ENCODE measurements at places on chromosomes 13 and 19.

DNA sequence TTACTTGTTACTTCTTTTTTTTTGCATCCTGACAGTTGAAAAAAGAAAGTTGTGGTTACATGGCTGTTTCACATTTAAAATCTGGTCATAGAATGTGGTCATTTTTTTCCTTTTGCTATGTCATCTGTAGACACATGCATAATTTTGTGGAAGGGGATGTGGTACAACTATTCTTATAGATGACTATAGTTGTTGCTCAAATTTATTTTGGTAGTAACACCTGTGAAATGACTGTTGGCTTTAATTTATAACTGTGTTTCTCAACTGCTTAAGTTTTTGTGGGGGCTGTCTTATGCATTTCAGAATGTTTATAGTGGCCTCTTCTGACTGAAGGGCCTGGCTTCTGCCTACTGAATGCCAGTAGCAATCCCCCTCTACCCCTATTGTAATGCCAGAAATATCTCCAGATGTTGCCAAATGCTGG, 130.5 kb downstream of the PAN3 start:
- no peak for DNase-seq

DNA sequence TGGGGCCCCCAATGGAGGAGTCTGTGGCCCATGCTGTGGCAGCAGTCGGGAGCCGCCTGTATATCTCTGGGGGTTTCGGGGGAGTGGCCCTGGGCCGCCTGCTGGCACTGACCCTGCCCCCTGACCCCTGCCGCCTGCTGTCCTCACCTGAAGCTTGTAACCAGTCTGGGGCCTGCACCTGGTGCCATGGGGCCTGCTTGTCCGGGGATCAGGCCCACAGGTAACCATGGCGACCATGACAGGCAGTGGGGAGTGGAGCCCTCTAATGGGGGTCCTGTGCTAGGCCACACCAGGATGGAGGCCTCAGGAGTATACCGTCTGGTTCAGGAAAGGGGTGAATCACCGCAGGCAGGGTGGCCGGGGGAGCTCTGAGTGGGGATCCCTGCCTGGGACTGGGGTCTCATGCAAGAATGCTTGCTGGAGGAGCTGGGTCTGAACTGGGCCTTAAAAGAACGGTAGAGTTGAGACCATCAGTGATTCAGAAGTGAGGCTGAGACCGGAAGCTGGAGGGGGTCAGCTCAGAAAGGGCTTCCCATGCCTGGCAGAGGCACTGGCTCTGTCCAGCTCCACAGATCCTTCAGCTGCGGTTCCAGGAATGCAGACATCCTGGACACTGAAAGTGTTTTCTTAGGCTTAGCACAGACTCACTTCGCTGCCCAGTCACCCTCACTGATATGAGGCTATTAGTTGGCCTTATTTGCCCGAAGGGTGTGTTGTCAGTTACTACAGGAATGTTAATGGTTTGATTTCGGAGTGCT, 29.1 kb downstream of the CNFN start:
- DNase-seq = no peak

- DNase-seq = no peak
Observed at GRCh38 chr19:41796901-41797300, 514 bp downstream of the CEACAM3 start.

- DNase-seq = no peak
Observed at GRCh38 chr19:33024398-33024797, 40.3 kb downstream of the RHPN2 start.

DNA sequence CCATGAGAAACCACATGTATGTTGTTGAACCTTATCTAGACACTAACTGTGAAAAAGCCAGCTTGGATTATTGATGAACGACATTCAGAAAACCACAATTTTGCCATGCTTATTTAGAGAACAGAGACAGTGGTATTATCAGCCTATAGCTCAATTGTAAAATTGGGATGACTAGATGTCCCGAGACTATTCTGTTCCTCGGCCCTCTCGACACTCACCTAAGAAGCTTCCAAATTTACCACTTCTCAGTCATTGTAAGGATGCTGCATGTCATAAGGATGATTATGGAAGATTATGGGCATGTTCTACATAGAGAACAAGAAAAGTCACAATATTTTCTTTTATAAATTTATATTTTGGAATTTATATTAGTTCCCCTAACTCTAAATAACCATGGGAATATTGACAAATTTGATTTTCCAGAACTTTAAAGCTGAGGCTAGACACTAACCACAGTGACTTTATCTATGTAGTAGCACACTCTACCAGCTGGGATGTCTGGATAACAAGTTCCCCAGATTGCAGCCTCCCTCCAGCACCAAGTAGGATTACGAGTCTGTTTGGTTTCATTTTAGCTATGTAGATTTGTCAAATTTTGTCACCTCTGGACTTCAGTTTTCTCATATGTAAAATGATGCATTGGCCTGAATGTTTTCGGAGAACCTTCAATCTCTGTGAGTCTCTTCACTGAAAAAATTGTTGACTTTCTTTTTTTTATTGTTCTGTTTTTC, 513.6 kb downstream of the IRS2 start:
- DNase-seq = no peak

GRCh38 chr19:52398081-52398441, 412 bp downstream of the ZNF528 start:
- no peak for DNase-seq

DNA sequence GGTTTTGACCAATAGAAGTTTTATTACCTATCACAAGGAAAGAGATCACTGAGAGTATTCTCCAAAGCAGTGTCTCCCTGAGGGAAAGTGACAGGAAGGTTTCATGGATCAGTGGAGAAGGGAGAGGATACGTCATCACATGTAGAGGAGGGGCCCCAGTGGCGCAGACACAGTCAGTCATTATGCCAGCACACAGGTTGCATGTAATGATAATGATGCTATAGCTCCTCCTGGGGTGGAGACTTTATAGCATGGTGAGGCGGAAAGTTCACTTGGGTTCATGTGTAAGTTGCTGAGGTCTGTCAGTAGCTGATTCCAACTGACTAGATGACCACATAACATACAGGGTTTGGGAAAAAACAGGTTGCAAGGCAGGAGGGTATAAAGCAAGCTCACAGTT, 88.8 kb downstream of the FNDC3A start:
- no peak for DNase-seq

GRCh38 chr13:66714795-66715194, 515.3 kb downstream of the PCDH9 start:
- no peak for DNase-seq

All from natural killer cell (primary cell).